MCF 10A (cell line): ENCODE measurements at places on chromosomes 12 and 14. TPM values are rescaled to one million over a fixed set of nuclear protein-coding genes. Genes with fewer than 3 reads are reported as not detected.

DNA sequence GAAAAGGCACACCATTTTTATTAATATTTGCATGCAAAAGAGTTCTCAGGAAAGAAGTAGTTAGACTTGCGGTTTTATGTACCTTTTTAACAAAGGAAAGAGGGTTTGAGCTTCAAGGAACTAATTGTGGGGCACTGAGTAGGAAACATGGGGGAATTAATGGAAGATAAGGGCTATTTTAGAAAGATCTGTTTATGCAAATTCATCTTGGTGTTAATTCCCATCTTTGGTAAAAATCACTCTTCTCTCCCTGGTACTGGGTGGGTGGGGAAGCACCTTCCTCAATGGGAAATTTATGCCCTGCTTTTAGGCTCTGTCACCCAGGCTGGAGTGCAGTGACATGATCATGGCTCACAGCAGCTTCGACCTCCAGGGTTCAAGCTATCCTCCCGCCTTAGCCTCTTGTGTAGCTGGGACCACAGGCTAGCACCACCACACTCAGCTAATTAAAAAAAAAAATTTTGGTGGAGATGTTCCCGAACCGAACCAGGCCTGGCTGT, 30.1 kb upstream of the RESF1 start:
- H3K27ac ChIP-seq, result no peak overlapping the region
- no peaks in the 10 kb centered on the region for H3K36me3 ChIP-seq
- H3K4me3 ChIP-seq, result no peak overlapping the region
- H3K27me3 ChIP-seq, result no peaks in the 10 kb centered on the region

- no peaks in the 10 kb centered on the region for H3K27me3 ChIP-seq
- no peak overlapping the region for H3K27ac ChIP-seq
- no peaks in the 10 kb centered on the region for H3K36me3 ChIP-seq
- no peaks in the 10 kb centered on the region for H3K4me1 ChIP-seq
Measured at GRCh38 chr12:12792421-12792820, 7.0 kb downstream of the APOLD1 start.

GRCh38 chr12:130956456-130957303, 3.0 kb downstream of the ADGRD1 start:
- peaks cover 28% of the 10 kb centered on the region for H3K27me3 ChIP-seq
- peaks cover 4% of the 10 kb centered on the region for H3K36me3 ChIP-seq
- no peak overlapping the region for H3K4me3 ChIP-seq
- H3K27ac ChIP-seq, result no peak overlapping the region
- peaks cover 7% of the 10 kb centered on the region for H3K4me1 ChIP-seq
- DNase-seq, result no peak

The GNS gene
- total RNA-seq, result 54.7 and 60.8 TPM in 2 replicates

The SPTB gene
- 1.3 and 2.1 TPM in 2 replicates for total RNA-seq

The PPP1CC gene
- total RNA-seq, result 79.4 and 94.6 TPM in 2 replicates

The CAPS2 gene
- total RNA-seq, result 3.7 and 8.9 TPM in 2 replicates

- H3K27me3 ChIP-seq, result peaks cover 65% of the 10 kb centered on the region
- no peak overlapping the region for H3K27ac ChIP-seq
- H3K36me3 ChIP-seq, result no peaks in the 10 kb centered on the region
- no peaks in the 10 kb centered on the region for H3K4me1 ChIP-seq
- no peak for DNase-seq
Measured at GRCh38 chr14:104494483-104494882, 85.1 kb upstream of the C14orf180 start.

GRCh38 chr12:10372559-10372958, 17.3 kb downstream of the KLRK1 start:
- H3K27ac ChIP-seq, result peak overlapping the region; percentile 1
- peaks cover 26% of the 10 kb centered on the region for H3K36me3 ChIP-seq
- DNase-seq, result no peak
- peaks cover 29% of the 10 kb centered on the region for H3K4me1 ChIP-seq
- H3K4me3 ChIP-seq, result no peak overlapping the region

The CLEC1B gene
- total RNA-seq, result not detected in 2 replicates

The CCDC77 gene
- total RNA-seq, result 5.5 and 7.2 TPM in 2 replicates

The AHNAK2 gene
- total RNA-seq, result 218 and 286 TPM in 2 replicates

DNA sequence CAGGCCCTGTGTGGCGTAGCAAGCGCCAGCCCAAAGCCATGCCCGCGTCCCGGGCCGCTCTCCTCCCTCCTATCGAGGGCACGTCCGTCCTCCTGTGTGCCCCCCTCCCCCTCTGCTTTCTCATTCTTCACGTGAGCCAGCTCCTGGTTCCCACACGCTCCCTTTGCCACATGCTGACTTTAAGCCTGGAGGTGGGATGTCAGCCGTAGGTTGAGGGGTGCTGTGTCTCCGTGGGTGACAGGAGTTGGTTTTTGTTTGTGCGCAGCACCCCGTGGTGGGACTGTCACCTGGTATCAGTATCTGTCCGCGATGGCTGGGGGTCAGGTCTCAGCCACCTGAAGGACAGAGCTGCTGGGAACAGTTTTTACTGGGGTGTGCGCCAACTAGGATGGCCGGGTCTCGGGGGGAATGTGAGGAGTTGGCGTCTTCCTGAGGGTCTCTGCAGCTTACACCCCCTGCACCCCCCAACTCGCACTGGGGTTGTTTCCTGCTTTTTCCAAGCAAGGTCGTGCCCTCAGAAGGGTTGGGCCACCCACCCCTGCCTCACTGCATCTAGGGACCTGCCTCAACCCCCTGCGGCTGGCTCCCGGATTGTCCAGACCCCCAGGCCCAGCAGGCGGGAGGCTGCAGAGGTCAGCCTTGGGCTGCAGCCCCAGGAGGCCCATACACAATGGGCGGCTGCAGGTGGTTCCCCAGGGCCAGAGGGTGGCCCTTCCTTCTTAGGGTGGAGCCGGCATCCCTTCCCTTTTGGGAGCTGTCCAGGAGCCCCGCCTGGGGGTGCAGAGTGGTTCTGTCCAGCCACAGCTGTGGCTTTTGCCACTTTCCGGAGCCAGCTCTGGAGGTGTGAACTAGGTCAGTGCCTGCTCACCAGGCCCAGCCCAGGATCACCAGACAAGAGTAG, 7.3 kb downstream of the ULK1 start:
- peak; percentile 68 for DNase-seq
- peak overlapping the region; percentile 46 for H3K27ac ChIP-seq
- H3K4me3 ChIP-seq, result no peak overlapping the region
- no peaks in the 10 kb centered on the region for H3K27me3 ChIP-seq
- H3K4me1 ChIP-seq, result peaks cover 19% of the 10 kb centered on the region

The POTEG gene
- not detected in 2 replicates for total RNA-seq

DNA sequence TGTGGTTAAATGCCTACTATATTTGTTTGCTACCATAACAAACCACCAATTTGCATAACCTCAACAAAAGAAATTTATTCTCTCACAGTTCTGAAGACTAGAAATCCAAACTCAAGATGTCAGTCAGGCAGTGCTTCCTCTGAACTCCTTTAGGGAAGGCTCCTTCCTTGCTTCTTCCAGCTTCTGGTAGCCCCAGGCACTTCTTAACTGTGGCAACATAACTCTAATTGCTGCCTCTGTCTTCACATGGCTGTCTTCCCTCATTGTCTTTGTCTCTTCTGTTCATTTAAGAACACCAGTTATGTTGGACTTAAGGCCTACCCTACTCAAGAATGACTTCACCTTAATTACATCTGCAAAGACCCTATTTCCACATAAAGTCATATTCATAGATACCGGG, 206.9 kb downstream of the SYT1 start:
- H3K27me3 ChIP-seq, result no peaks in the 10 kb centered on the region
- H3K4me1 ChIP-seq, result no peaks in the 10 kb centered on the region
- DNase-seq, result no peak

DNA sequence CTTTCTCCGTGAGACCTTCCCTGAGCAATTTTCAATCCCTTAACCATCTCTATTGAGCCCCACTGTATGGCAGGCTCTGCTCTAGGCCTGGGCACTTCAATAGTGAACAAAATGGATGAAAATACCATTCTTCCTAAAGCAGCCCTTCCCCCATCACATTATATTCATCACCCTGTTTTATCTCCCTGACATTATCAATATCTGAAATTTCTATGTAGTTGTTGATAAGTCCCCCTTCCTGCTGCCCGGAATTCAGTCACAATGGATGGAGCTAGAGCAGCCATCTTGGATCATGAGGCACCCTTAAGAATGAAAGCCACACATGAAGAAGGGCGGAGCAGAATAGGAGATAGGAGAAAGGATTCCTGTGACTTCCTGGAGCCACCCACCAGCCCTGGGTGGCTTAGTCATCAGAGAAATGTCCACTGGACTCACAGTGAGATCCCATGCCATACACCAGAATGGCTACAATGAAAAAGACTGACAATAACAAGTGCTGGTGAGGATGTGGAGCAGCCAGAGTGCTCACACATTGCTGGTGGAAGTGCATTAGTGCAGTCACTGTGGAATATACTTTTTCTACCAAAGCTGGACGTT, 33.9 kb downstream of the SCARB1 start:
- H3K27ac ChIP-seq, result peak overlapping the region; percentile 96
- peaks cover 37% of the 10 kb centered on the region for H3K4me1 ChIP-seq
- peaks cover 26% of the 10 kb centered on the region for H3K36me3 ChIP-seq
- no peak for DNase-seq
- no peaks in the 10 kb centered on the region for H3K27me3 ChIP-seq

The CDH24 gene
- total RNA-seq, result 2.6 and 4.9 TPM in 2 replicates

The MON2 gene
- 49.5 and 57.4 TPM in 2 replicates for total RNA-seq

DNA sequence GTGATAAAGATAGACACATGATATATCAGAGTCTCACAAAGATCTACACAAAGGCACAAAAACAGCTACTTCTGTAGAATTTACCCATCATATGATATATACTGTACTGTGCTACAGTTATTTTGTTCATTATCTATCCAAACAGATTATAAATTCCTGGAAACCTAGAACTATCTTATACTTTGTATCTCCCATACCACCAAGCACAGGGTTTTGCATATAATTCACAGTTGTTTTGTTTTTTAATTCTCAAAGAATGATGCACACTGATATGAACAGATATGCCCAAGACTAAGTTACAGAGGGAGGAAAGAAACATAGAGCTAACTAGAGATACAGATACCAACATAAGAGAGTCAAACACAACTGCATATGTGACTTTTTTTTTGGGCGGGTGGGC, 3.4 kb downstream of the PRKAG1 start:
- peaks cover 43% of the 10 kb centered on the region for H3K36me3 ChIP-seq
- peaks cover 15% of the 10 kb centered on the region for H3K4me1 ChIP-seq
- no peaks in the 10 kb centered on the region for H3K27me3 ChIP-seq
- H3K4me3 ChIP-seq, result no peak overlapping the region
- H3K27ac ChIP-seq, result peak overlapping the region; percentile 7
- DNase-seq, result no peak

DNA sequence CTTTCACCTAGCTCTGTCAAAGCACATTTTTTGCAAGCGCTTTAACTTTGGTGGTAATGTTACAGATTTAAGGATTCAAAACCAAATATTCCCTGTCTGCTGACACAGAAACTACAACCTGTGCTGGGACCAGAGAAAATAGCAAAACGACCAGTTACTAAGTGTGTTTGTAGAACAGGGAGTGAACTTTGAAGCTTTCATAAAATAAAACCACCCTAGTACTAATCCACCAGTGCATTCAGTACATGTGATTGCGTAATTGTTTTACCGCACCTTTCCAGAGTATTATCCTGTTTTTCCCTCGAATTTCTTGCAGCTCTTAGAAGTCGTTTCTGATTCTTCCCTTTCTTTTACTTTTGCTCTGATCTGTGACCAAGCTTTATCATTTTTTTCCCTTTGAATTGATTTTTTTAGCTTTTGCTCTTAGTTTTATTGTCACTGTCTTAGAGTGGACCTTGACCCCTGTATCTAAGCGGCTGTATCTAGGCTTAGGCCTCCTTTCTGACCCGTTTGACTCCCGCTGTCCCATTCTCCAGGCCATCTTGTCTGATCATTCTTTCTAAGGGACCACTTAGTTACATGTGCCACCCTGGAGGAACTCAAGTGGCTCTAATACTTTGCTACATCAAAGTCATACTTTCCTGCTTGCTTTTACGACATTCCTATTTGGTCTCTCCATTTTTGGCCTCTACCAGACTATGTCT, 429.4 kb downstream of the PCNX1 start:
- peak overlapping the region; percentile 53 for H3K27ac ChIP-seq
- H3K4me1 ChIP-seq, result peaks cover 14% of the 10 kb centered on the region
- no peak overlapping the region for H3K4me3 ChIP-seq
- H3K36me3 ChIP-seq, result peaks cover 9% of the 10 kb centered on the region
- no peaks in the 10 kb centered on the region for H3K27me3 ChIP-seq

GRCh38 chr12:1650978-1651361, 21.9 kb downstream of the WNT5B start:
- H3K36me3 ChIP-seq, result no peaks in the 10 kb centered on the region
- DNase-seq, result no peak
